GM03348 (cell line): ENCODE measurements at places on chromosomes 4 and X.

- DNase-seq, result no peak
These were observed 2.6 kb downstream of the LAS1L start for GRCh38 chrX:65532016-65532415.

DNA sequence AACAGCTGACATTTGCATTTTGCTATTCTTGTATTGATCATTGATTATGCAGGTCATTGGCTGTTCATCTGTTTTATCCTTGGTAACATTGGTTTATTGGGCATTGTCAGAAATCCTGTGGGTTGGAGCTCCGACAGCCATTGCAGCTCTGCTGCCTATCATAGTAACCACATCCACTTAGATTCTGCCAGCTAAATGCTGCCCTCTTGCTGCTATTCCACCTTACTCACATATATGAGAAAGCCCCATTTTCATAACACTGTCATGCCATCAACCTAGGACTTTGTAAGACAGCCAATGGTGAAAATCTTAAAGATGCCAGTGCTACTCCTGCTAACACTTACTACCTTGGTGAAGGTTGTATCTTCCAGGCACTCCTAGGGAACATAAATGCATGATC is 187.3 kb upstream of the CXCL13 start:
- DNase-seq, result no peak

DNA sequence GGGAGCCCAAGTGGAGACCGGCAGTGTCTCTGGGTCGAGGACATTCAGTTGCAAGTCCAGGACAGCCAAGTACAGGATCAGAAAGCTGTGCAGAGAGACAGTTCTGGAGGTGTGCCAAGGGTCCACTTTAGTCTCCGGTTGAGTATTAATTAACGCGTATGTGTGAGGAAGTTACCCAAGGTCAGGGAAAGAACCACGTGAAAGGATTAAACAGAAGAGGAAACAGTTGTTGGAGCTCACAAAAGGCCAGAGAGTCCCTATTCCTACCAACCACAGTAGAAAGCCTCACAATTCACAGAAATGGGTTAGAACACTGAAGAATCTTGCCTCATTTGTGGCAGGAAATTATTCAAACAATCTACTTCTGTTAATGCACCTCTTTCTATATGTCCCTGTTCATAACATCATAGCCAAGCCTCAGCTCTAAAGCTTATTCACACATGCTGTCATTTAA is 17.9 kb upstream of the NSUN7 start:
- DNase-seq, result no peak

GRCh38 chr4:55107054-55107453 is 18.3 kb downstream of the KDR start:
- no peak for DNase-seq

GRCh38 chr4:167989815-167990214 is 102.5 kb upstream of the ANXA10 start:
- DNase-seq, result no peak
